ENCODE measurements at places on chromosomes 1 and 21.

- no peak for DNase-seq
Measured at GRCh38 chr1:97925151-97925550, 4.3 kb upstream of the DPYD start.

DNA sequence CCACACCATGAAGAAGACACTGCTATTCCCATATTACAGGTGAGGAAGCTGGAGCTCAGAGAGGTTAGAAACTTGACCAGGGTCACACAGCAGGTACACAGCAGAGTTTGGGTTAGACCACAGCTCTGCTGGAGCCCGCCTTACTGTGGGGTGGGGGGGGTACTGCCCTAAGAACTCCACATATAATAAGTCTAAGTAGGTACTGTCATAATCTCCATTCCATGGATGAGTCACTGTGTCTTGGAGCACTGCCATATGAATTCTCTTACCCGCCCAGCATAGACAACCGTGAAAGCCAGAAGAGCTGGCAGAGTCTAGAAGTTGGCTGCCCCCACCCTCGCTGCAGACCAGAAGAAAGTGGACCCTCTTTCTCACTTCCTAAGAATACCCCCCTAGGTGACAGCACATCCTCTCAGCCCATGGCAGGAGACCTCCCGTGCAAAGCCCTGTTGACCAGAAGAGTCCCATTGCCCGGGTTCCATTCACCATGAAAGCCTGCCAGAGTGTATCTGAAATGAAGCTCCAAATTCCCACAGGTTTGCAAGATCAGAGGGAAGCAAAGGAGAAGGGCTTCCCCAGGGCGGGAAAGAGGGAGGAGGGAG, 5.2 kb upstream of the PLA2G2D start:
- peak; percentile 12 for DNase-seq

GRCh38 chr1:169113613-169114119, 7.2 kb downstream of the ATP1B1 start:
- DNase-seq = no peak

- DNase-seq = no peak
Measured at GRCh38 chr1:201176940-201177339, 13.7 kb upstream of the IGFN1 start.

- DNase-seq = no peak
Measured at GRCh38 chr1:207058252-207058651, 5.2 kb downstream of the PFKFB2 start.

DNA sequence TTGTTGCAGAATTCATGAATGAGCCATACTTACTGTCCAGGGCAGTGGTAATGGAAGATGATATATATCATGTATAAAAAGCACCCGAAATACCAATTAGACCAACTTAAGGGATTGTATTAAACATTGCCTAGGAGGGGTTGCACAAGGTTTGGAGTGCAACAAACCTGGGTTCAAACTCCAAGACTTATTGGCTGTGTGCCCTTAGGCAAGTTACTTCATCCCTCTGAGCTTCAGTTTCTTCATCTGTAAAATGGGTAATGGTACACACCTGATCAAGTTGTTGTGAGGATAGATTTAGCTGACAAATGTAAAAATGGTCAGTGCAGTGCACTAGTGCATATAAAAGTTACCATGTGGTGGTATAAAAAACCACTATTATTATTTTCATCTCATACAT, 9.8 kb upstream of the PPP1R15B start:
- no peak for DNase-seq

GRCh38 chr1:79441238-79441637, 434.7 kb upstream of the ADGRL4 start:
- DNase-seq = no peak

GRCh38 chr1:21716169-21716568, 47.0 kb upstream of the RAP1GAP start:
- DNase-seq = no peak

GRCh38 chr1:19735440-19736127, 64.1 kb downstream of the TMCO4 start:
- no peak for DNase-seq

DNA sequence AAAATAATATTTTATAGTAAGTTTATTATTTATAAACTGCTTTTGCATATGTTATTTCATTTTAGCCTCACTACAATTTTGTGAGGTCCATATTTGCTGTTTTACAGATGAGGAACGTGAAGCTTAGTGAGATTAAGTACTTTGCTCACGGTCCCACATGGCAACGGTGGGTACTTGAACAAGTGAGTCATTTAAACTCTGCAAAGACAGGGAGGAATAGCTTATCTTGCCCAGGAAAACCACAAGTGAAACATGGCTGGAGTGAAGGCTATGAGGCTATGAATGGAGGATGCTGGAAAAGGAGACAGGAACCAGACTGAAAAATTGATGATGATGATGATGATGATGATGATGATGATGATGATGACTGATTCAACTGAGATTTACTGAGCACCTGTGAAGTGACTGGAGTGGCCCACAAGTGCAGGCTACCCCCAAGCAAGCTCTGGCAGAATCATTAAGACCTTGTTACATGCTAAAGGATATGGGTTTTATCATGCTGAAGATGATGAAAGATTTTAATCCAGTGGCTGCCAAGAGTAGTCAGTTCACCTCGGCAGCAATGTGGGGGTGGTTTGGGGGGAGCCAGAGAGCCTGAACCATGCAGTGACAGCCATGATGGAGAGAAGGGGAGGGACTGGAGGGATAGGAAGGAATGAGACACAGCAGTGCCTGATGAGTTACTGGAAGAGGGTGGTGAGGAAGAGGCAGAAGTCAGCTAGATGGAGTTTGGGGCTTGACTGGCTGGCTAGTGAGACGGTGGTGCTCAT, 1.4 kb upstream of the ABCA4 start:
- DNase-seq = no peak

GRCh38 chr1:117561071-117561470, 44.8 kb upstream of the TENT5C start:
- no peak for DNase-seq

DNA sequence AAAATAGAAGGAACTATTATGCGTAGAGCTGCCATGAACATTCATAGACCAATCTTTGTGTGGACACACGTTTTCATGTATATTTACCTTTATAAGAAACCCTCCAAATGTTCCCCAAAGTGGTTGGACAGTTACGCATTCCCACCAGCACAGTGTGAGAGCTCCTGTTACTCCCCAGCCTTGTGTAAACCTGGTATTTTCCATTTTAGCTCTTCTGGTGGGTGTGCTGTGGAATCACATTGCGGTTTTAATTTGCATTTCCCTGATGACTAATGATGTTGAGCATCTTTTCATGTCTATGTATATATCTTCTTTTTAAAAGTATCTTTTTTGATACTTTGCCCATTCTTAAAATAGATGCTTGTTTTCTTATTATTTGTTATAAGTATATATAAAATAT, 3.2 kb upstream of the UBASH3A start:
- no peak for DNase-seq

GRCh38 chr1:90486134-90486824, 230.8 kb downstream of the BARHL2 start:
- DNase-seq = no peak

DNA sequence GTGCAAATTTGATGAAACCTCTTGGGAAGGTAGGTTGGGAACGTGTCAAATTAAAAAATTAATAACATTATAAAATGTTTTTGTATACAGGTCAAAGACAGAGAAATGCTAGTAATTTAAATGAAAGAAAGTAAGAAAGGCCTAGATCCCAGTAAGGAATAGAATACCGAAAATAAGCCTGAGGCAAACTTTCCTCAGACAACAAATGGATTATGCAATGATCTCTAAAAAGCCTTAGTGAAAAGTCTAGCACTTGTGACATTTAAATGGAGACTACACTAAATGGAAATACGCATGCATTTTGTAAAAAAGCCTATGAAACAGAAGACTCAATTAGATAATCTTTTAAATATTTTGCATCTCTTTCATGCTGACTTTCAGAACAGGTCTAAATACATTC, 138.5 kb upstream of the ZNHIT6 start:
- DNase-seq = no peak

DNA sequence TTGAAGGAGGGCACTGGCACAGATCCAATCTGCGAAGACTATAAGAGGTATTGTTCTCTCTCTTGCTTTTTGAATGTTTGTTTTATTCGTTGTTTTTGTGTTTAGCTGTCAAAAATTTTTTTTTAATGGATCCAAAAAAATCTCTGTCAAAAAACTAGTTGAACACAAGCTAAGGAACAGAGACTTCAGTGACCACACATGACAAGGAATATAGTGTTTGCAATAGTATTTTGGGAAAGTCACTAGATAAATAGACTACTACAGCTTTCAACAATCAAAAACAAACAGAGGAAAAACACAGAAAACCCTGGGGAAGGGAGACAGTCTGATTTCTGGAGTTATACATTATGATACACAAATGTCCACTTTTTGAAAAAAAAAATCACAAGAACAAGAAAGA, 36.9 kb upstream of the COA6 start:
- DNase-seq = no peak

GRCh38 chr1:157948312-157949073, 45.0 kb upstream of the KIRREL1 start:
- peak; percentile 40 for DNase-seq

DNA sequence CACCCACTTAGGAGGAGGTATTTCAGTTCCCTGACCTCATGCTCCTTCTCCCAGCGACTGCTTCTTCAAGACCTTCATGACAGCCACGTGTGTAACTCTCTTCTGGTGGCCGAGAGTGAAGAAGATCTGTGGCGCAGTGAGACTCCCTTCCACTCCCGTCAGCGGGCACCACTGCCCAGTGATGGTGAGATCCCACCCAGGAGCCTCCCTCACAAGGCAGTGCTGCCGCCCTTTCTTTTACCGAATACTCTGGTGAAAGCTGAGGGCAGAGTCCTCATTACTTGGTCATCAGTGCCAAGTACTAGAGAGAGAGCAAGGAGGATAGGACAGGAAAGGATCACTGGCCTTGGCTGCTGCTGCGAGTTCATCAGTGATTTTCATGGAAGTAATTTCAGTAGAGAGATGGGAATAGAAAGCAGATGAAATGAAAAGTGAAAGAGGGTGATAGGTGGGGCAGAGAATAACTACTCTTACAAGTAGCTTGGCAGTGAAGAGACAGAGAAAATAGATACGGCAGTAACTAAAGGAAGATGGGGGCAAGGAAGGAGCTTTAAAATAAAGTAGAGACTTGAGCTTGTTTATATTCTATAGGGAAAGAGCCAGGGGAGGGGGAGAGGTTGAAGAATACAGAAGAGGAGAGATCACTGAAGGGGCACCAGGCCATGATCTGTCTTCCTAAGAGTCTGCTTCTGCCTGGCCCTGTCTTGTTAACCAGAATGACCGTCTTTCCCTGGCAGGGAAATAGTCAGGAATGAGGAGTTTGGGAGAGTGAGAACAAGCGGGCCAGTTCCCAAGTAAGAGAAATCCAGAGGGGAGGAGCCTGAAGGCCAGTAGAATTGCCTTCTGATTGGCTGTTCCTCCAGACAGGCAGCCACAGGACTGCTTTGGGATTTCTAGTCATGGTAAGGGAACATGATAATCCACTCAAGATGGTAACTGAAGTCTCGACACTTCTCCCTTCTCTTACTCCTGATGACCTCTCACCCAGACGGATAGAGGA, 18.3 kb downstream of the HYI start:
- DNase-seq = no peak

DNA sequence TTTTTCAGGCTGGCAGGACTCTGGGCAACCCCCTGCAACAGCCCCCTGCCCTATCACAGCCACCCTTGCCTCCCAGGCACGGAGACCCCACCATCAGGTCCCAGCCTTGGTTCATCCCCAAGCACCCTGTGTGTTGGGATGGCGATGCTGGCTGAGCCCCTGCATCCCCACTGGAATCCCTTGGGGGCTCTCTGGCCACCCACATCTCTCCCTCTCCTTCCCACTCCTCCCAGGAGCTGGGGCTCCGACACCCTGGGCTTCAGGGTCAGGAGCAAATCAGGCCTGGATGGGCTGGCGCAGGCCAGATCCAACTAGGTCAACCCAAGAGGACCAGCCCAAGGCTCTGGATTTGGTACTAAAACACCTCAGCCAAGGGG, 25.9 kb downstream of the COL6A1 start:
- no peak for DNase-seq

GRCh38 chr1:19625291-19625937, 18.7 kb upstream of the NBL1 start:
- DNase-seq = no peak

DNA sequence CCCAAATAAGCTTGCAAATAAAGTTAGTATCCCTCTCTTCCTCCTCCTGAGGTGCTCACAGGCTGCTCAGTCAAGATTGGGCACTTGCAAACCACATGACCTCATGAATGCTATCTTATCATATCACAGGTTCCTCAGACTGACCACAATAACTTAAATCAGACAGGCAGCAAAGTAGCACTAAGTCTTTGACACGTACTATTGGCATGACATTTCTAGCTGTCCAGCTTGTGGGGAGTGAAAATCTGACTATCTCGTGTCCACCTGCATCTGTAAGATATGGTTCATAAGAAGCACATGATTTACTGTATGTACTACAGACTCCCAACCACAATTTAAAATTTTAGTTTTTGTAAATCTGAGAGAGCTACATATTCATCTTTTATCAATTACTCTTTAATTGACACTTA, 58.0 kb upstream of the GFI1 start:
- peak; percentile 85 for DNase-seq

GRCh38 chr1:74963120-74963519, 171.1 kb upstream of the LHX8 start:
- DNase-seq = no peak

GRCh38 chr1:7190261-7190660, 405.0 kb downstream of the CAMTA1 start:
- no peak for DNase-seq

GRCh38 chr1:48979940-48980339, 203.2 kb upstream of the BEND5 start:
- no peak for DNase-seq

DNA sequence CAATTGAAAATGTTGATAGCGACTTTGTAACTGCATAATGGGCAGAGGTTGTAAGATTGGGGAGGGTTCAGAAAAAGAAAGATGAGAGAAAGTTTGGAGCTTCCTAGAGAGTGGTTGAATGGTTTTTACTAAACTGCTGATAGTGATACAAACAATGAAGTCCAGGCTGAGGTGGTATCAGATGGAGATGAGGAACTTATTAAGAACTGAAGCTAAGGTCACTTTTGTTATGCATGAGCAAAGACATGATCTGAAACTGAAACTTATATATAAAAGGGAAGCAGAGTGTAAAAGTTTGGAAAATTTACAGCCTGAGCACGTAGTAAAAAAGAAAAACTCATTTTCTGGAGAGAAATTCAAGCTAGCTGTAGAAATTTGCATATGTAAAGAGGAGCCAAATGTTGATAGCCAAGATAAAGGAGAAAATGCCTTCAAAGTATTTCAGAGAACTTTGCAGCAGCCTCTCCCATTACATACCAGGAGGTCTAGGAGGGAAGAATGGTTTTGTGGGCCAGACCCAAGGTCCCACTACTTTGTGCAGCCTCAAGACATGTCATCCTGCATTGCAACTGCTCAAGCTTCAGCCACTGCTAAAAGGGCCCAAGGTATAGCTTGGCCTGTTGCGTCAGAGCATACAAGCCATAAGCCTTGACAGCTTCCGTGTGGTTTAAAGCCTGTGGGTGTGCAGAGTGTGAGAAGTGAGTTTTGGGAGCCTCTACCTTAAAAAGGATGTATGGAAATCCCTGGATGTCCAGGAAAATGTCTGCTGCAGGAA, 843.9 kb downstream of the AMY1C start:
- DNase-seq = peak; percentile 11

Data from KBM-7 (cell line).